ENCODE measurements at places on chromosomes 3 and 15.
A peak's percentile ranks its signal among the peaks of the same experiment; 100 is the strongest.

- no peak for DNase-seq
These were observed 24.7 kb upstream of the PRR23E start for GRCh38 chr3:127168271-127168670.

GRCh38 chr3:169953462-169954141, 13.0 kb upstream of the SEC62 start:
- DNase-seq = no peak

GRCh38 chr3:11226042-11226370, 46.2 kb upstream of the ATG7 start:
- no peak for DNase-seq

DNA sequence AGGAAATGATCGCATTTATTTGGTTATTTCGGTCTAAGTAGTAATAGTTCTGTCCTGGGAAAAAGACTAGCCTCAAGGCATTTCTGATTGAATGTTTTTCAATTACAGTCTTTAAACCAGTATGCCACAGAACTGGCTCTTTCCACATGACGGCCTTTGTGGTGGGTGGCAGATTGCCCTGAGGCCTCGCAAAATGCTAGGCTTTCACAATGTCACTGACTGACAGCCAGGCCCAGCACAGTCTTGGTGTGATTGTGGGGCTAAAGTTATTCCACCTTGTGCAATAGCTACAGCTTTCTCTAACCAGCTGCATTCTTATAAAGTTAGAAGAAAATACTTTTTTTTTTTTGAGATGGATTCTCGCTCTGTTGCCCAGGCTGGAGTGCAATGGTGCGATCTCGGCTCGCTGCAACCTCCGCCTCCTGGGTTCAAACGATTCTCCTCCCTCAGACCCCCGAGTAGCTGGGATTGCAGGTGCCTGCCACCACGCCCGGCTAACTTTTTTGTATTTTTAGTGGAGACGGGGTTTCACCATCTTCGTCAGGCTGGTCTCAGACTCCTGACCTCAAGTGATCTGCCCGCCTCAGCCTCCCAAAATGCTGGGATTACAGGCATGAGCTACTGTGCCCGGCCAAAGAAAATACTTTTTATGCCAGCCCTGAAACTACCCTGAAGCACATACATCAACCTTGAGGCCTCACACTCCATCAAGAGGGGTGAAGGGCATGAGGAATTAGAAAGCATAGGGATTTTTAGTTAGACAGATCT, 2.5 kb upstream of the ADIPOQ start:
- DNase-seq = no peak

GRCh38 chr3:182618085-182618732, 175.1 kb upstream of the ATP11B start:
- DNase-seq = no peak

DNA sequence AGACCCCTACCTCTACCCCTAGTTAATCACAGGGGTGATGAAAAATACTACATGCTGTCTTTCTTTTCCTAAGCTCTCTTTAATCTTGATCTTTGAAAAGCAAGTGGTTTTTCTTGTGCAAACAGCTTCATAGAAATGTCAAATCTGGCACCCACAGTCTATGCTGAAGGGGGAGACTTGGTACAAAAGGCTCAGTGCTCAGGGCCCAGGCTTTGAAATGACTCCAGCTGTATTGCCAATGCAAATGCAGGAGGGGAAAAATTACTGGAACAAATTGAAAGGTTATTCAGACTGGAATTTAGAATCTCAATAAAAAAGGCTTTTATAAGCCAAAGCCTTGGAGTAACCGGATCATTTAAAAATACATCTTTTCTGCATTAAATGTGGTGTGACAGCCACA, 223.9 kb downstream of the LRTM1 start:
- DNase-seq = no peak

GRCh38 chr3:52428151-52429005, 16.5 kb downstream of the SEMA3G start:
- peak; percentile 70 for DNase-seq

DNA sequence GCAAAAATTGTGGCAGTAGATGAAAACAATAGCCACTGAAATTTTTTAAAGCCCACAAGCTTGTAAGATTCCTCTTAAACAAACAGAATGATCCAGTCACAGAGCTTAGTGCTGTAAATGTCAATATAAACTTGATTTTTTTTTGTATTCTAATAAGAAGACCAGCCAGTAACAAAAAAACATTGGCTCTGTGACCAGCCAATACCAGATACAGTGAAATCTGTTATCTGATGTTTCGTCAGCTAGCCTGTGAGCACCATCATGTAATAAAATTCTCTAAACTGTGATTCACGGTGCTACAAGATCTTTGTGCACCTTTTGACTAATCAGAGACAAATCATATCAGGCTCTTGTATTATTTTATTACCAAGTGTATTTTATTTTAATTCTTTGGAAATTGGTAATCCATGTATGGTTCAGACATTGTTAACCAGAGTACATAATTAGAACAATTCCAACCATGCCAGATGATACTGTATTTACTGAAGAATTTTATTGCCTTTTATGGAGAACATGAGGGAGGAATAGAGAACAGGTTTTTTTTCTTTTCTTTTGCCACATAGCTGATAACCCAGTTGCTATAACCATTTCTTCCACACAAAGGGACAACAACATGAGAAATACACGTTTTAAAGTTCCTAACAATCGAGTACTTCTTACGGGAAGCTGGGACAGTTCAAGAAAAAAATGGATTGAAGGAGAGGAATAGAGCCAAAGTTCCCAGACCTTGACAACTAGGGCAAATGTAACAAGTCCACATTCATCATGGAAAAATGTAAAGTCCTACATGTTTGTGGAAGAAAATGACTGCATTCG, 71.9 kb downstream of the FILIP1L start:
- DNase-seq = no peak

DNA sequence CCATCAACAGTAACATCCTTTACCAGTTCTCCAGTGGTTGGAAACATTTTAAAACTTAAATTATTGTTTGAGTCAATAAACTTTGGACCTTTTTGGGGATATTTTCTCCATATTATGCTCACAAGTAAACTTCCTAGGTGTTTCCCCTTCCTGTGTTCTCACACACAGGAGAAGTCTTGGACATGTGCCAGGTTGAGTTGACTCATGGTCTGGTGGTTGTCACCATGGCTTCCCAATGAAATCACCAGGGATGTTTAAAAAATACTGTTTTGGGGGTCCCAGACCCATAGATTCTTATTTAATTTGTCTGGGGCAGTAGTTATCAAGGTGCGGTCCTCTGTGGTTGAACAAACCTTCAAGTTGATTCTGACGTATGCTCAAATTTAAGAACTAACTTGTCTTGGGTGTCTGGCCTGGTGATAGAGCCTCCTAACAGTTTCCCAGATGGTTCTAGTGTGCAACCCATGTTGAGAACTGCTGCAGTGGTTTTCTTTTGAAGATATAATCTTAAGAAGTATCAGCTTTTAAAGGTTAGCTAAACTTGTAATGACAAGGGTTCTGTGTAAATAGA, 291.8 kb downstream of the EDEM1 start:
- DNase-seq = no peak

DNA sequence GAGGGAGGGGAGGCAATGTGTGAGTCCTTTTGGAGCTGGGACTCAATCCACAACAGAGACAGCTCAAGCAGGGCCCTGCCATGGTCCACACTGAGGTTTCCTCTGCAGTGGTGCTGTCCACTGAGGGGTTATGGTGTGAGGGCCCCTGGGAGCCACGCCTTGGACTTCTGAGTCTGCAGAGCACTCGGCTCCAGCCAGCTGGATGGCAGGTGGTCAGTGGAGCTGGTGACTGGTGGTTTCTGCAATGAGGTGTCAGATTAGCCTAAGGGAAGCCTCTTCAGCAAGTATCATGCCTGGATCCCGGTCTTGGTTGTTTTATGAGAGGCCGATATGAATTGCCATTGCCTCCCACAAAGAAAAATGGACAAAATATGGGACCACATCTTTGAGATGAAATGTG, 21.7 kb downstream of the LSM3 start:
- DNase-seq = no peak

DNA sequence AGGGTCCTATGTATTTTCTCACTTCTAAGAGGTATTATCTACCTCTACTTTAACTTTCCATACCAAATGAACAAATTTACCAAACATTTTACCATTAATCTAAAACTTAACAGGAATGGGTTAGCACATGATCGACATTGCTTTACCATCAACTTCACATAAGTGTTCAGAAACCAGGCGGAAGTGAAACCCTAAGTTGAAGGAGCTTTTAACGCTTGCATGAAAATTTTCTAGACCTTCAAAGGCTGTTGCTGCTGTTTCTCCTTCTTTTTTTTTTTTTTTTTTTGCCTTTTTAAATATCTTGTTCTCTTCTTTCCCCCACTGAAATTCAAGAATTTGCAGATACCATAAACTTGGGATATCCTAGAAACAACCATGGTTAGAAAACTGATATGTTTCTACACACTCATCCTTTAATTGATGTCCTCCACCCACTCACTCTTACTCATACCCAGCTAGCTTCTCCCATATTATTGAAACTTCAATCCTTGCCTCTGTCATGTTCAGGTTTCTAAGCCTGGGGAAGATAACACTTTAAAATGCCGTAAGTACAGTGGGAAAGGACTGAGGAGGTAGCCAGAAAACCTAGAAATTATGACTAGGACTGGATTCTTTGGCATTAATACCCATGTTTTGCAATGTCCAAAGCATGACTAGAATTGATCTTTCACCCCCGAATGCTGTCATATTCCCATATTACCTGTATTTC, 24.7 kb downstream of the MYO5A start:
- peak; percentile 35 for DNase-seq

GRCh38 chr15:60379525-60380274, 18.1 kb downstream of the ANXA2 start:
- no peak for DNase-seq

DNA sequence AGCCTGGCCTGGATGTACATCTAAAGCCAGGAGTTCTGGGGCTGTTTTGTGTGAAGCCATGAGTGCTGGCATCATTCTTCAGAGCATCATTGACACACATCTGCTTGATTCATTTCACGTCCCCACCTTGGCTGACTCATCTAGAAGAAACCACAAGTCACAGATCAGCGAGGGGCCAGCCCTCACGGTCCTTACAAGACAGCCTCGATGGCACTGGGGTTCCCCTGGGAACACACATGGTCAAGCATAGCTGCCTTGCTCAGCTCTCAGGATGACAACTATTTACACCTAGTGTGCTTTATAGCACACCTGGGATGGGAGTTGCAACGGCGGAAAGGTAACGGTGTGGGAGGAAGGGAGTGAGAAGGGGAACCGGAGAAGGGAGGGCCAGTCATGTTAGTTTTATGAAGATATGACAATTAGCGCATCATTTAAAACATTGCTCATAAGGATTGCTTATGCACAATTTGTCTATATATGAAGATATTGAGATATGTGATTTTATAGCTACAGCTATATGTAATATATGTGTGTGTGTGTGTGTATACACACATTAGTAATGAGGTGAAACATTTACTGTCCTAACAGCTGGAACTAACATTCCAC, 227.1 kb downstream of the RPLP1 start:
- peak; percentile 54 for DNase-seq

- DNase-seq = peak; percentile 77
These were observed at the start of gene CMTM7 for GRCh38 chr3:32391643-32392535. Gene CMTM7 (plus strand): TSS chr3:32391853. CDS start chr3:32391907, 54 bp downstream.

- no peak for DNase-seq
These were observed 291.2 kb upstream of the STT3B start for GRCh38 chr3:31241533-31241932.

- DNase-seq = no peak
These were observed 190.1 kb downstream of the PDE8A start for GRCh38 chr15:85171736-85172135.

GRCh38 chr15:67826717-67827561, 1.6 kb downstream of the SKOR1 start:
- no peak for DNase-seq

DNA sequence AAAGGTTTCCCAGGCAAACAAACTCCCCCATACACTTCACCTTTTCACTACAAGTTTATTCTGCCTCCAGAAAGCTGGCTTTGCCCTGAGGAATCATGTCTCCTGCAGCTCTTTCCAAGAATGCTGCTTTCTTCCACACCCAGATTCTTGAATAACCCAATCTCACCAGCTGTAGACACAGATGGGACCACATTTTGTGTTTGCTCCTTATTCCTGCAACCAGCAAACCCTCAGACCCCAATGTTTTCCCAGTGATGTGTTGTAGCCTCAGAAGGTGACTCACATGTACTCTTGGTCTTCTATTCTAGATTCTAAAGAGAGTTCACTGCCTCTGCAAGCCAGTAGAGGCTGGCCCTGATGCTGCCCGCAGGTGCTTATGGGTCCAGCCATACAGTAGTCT, 23.6 kb upstream of the TRIM59 start:
- no peak for DNase-seq

- DNase-seq = no peak
These were observed 43.1 kb upstream of the NMD3 start for GRCh38 chr3:161177991-161178390.

GRCh38 chr3:123272547-123272946, 70.8 kb downstream of the SEC22A start:
- no peak for DNase-seq

GRCh38 chr3:149448331-149448831, 26.1 kb upstream of the TM4SF4 start:
- peak; percentile 4 for DNase-seq

DNA sequence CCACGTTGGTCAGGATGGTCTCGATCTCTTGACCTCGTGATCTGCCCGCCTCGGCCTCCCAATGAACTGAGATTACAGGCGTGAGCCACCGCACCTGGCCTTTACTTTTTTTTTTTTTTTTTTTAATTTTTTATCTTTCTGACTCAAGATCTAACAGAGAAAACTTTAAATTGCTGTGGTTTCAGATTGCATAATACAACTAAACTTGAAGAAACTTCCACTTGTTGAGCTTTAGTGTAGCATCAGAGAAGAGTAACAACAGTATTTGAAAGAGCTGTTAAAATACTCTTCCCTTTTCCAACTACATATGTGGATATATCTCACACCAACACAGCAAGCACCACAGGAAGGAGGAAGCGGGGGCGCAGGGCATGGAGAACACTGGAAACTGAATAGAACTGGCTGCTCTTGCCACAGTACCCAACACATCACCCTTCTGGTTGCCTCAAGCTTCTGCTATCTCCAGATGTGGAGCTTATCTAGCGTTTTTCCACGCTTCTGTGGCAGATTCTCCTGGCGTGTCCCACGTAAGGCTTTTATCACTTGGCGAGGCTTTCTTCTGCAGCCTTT, 45.4 kb downstream of the MAP6D1 start:
- DNase-seq = no peak

- DNase-seq = no peak
These were observed 394.1 kb upstream of the NECTIN3 start for GRCh38 chr3:110677506-110677905.

DNA sequence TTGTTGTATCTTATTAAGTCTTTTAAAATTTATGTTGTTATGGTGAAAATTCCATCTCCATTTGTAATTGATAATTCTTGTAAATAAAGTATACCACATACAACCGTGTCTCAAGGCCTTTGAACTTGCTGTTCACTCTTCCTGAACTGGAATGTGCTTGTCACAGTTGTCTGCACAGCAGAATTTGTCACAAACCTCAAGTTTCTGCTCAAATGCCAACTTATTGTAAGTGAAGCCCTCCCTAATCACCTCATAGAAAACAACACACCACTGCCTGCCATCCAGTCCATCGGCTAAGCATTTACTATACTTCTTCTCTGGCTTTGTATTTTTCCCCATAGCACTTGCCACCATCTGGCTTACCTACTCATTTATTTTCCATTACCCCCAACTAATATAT, 192.3 kb downstream of the THRB start:
- no peak for DNase-seq

GRCh38 chr3:13566769-13567310, 17.9 kb downstream of the FBLN2 start:
- no peak for DNase-seq
